ENCODE measurements at places on chromosomes 1 and 21.

DNA sequence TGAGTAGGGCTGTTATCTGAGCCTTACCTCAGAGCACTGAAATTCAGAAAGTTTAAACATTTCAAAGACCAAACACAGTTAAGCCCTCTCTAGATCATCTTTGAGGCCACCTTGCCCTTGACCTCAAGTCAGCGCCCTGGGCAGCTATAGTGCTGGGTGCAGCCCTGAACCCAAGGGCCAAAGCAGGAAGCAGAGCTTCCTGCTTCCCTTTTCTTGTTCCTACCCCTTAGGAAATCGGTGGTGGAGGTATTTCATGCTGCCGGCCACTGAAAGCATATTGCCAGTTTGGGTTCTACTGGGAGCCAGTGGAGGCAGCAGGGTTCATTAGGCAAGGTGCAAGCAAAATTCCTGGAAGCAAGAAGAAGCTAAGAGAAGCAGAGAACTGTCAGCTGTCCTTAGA, 26.1 kb downstream of the CD244 start:
- no peak for DNase-seq

- DNase-seq: no peak
Observed at GRCh38 chr1:39695016-39695415, 3.8 kb upstream of the HPCAL4 start.

- no peak for DNase-seq
Observed at GRCh38 chr1:190453550-190453949, 24.1 kb downstream of the BRINP3 start.

GRCh38 chr1:21149855-21150432, 26.8 kb downstream of the EIF4G3 start:
- DNase-seq: peak; percentile 70

GRCh38 chr1:106608841-106609240, 447.6 kb upstream of the PRMT6 start:
- DNase-seq: no peak

DNA sequence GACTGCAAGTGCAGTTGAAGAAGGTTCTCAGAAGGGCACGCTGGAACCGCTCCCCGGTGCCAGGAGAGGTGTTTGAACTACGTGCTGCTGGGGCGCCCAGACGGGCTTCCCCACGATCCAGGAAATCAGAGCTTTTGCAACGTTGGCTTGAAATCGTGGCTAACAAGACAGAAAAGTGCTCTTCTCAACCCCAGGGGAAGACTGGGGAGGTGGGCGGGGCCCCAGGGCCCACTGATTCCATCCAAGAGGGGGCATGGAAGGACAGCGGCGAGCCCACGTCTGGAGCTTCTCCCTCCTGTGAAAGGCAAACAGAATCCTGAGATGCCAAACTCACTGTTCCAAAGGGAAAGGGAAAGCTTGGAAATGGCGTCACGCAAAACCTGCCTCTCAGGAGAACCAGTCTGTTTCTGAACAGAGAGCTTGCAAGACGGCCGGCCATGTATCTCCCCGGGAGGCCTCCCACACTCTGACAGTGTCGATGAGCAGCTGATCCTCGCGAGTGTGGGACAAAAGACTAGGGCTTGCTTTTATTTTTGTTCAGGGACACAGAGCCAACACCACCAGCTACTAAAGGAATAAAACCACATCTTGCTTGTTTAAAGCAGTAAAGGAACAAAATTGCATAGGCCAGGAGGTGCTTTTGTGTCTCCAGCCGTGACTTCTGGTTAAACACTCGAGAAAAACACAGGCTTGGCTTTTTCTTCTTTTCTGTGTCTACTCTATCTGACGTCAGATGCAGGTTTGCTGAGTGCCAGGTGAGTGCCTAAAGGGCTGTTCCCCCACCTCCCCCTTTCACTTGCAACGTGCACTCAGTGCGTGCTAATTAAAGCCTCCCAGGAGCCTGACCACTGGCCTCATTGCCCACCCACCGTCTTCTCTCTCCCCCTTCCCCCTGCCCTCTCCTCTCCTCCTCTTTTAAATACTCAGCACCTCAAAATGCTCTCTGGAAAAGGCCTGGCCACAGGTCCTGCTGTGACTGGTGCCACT, 41.5 kb downstream of the LRRC3 start:
- DNase-seq: no peak

DNA sequence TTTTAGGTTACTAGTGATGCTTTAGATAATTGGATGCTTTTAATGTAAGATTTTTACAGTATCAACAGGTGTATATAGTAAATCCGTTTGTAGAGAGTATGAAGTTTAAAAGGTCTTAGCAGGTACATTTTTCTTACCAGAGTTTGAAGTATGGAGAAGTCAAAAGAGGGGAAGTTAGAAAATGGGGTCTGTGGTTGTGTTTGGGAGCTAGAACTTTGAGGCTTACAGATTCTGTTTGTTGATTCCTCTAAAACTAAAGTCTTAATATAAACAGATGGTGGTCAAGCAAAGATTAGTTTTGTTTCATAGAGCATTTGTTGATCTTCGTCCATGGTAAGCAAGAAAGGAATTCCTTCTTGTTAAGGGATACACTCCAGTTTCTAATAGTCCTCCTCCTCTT, 35.8 kb downstream of the CDC42 start:
- no peak for DNase-seq

GRCh38 chr1:53014791-53015507, 47.1 kb upstream of the PODN start:
- DNase-seq: peak; percentile 71

DNA sequence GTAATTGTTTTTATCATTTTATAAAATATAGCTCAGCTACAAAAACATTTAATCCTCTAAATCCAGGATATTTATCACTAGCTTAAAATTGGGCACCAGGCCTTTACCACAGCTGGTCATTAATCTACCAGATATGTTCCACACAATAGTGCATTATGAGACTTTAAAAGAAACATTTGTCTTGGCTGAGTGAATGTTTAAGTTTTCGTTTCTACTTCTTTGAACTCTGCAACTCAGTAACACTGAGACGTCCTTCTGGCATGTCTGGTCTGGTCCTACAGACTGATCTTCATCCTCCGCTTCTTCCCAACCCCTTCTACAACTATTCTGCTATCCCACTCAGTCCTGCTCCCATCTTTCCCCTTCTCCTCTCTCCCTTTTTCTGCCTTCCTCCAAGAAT, 296.2 kb downstream of the NEGR1 start:
- DNase-seq: no peak

DNA sequence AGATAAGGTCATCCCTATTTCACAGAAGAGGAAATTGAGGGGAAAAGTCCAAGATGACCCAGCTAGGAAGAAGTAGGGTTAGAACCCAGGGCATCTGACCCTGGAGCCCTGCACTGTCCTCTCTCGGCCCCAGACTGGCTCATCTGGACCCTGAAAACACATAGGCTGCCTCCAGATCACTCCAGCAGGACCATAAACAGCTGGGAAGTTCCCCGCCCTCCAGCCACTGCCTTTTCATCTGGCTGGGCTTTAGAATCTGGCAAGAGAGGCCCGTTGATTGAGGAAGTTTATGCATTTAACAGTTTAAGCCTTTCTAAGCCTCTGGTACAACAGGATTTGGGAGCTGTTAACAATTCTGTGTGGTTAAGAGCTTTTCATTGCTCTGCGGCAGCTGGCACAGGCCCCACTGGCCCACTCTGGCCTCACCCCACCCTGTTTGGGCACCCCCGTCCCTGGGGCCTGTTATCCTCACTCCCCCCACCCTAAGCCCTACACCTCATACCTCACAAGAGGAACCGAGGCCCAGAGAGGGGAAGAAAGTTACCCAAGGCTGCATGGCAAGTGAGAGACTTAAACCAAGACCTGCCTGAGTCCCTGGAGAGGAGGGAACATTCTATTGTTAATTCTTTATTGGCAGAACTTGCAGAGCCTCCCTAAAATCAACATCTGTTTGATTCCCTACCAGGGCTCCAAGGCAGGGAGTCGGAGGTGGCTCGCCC, 84.2 kb downstream of the EPHB2 start:
- DNase-seq: no peak

- no peak for DNase-seq
Observed at GRCh38 chr1:212979340-212980122, 29.2 kb downstream of the VASH2 start.

GRCh38 chr1:157626099-157626498, 28.2 kb upstream of the FCRL4 start:
- DNase-seq: no peak

DNA sequence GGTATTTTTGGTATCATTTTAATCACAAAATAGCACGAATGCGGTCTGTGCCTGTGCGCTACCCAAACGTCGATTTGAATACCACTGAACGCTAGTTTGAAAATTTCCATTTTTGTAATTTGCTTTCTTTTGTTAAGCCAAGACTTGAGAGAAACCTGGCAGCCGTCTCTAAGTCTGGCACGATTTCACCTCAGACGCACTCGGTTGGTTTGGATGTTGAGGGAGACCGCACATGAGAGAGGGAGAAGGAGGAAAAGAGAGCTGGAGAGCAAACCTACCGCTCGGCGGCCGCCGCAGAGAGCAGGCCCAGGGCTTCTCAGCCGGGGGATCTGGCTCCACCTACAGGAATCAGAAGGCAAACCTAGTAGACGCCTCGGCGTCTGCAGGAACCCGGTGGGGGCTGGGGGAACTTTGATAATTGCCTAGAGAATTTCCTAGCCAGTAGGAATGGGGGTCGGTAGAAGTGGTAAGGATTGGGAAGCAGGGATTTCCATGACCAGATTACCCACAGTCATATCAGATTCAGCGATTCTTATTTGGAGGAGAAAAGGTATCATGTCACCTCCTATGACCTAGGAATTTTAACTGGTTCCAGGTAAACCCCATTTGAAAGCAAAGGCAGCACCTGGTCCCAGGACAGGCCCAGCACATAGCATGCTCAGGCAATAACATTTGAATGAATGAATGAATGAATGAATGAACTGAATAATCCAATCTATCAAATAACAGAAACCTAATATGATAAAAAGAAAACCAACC, 83.2 kb downstream of the TM2D1 start:
- DNase-seq: peak; percentile 45

- DNase-seq: no peak
Observed at GRCh38 chr21:36337099-36337509, 17.1 kb downstream of the MORC3 start.

GRCh38 chr21:16007943-16008342, 278.2 kb downstream of the USP25 start:
- no peak for DNase-seq

DNA sequence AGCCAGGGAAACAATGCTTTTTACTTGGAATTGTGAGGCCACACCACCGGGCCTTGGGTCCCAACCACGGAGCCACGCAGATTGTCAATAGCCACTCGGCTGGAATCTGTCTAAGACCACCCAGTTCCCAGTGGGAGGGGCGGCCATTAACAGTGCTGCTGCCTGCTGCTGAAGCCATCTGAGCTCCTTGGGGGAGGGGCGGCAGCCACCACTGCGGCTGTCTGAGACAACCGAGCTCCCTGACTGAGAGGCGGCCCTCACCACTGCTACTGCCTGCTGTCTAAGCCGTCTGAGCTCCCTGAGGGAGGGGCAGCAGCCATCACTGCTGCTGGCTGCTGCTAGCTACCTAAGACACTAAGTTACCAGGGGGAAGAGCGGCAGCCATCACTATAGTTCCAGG, 64.3 kb downstream of the DMRTA2 start:
- DNase-seq: no peak

DNA sequence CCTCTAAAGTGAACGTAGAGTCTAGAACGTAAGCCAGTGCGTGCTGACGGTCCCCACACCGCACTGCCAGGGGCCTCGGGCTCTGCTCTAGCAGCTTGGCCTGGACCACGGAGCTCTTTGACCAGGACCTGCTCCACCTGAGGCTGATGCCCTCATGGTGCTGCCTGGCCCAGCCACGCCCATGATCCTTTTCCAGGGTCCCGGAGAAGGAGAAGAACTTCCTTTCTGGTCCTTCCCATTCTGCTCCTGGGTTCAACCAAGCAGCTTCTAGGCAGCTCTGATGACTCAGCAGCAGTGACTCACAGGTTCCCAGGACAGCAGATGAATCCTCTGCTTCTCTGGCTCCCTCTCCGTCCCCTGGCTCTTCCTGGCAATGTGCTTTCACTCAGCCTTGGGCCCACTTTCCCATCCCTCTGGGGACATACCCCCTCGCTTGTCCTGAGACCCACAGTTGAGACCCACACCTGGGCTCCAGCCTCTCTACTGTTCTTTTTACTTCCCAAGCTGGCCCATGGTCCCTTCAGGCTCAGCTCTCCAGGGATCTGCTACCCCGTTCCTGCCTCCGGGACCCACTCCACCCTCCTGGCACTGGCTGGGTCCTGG, 246.3 kb upstream of the RAB4A start:
- peak; percentile 30 for DNase-seq

- no peak for DNase-seq
Observed at GRCh38 chr1:215344539-215344938, 222.6 kb upstream of the KCTD3 start.

DNA sequence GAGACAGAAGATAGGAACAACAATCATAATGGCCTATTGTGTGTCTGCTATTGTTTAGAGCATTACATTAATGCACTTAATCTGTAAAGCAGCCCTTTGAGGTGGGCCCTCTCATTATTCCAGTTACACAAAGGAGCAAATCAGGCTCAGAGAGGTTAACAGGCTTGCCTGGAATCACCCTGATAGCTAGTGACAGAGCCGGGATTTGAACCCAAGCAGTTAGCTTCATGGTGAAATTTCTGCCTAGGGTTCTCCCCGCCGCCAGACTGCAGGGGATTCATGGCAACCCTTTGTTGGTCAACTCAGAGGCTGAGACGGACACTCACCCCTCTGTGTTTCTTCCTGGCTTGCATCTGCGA, 7.1 kb downstream of the HEYL start:
- no peak for DNase-seq

GRCh38 chr21:42708107-42708506, 54.7 kb downstream of the PDE9A start:
- no peak for DNase-seq

Data from AG09319 (cell line).